ENCODE measurements at places on chromosomes 4 and X.
A peak's percentile ranks its signal among the peaks of the same experiment; 100 is the strongest.

DNA sequence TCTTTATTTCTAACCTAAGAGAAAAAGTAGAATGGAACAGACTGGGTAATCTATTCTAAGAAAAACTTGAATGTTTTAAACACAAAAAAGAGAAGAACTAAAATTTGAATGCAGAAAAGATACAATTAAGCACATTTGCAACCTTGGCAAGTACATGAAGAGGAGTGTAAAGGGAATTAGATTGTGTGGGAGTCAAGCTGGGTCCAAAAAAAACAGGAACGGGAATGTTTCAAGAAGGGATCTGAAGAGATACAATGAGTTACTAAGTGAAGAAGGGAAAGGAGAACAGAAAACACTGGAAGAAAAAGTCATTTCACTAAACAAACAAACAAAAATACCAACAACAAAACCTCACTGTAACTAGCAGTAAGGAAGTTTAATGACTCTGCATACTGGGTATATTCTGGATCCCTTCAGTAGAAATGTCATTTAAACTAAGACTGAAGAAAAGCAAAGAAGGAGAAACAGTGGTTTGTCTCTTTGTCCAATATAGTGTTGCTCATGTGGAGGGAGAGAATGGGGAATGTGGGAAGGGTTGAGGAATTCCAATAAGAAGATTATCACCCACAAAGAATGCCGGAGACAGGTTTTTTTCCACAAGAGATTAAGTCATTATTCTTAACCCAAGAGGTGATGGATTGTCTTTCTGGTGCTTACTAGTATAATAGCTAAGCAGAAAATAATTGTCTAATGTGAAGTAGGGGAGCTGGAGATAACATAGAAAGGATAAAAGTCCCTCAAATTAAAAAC lies 50.4 kb upstream of the PTPN13 start:
- DNase-seq, result peak; percentile 57

DNA sequence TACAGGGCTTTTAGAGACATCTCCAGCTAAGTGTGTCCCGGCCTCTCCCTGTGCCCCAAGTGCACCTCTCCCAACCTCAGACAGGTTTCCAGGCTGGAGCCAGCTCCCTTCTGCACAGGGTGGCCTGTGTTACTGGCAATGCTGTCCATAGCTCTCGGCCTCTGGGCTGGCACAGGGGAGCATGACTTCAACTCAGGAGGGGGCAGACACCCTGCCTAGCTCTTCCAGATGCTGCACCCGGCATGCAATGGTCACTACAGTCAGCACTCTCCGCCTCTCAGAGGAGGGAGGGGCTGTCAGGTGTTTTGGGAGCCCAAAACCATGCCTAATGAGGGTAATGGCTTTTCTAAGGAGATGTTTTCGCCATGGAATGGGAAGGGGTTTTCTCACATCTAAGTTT lies 2.4 kb upstream of the IRAK1 start:
- no peak for DNase-seq

DNA sequence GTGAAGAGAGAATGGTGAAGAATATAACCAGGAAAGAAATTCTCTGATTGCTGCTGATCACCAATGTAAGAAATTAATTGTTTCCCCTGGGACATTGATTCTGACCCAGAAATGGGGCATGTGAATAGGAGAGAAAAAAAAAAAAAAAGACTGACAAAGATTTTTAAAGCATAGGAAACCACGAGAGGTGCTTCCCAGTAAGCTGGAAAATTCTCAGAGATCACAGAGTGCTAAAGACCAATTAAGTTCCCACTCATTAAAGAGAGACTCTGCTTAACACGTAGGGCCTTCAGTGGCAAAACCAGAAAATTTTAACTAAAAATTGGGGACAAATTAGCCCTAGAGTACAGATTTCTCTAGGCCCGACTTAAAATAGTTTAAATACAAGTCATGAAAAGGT lies 604.4 kb downstream of the ARAP2 start:
- no peak for DNase-seq

DNA sequence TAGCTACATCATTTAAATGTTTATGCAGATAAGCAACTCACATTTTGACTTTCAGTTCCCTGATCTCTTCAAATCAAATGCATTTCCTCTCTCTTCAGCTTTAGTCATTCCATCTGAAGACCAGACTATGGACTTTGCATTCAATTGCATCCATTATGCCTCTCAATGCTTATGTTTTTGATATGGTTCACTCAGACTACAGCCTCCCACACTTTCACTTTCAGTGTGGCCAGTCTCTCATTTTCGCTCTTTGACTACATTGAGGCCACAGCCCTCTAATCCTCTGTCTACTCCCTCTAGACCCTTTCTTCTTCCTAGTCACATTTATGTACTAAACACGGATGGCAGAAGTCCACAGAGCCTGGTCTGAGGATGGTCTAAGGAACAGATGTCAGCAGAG lies 24.5 kb upstream of the VEGFC start:
- DNase-seq, result no peak

DNA sequence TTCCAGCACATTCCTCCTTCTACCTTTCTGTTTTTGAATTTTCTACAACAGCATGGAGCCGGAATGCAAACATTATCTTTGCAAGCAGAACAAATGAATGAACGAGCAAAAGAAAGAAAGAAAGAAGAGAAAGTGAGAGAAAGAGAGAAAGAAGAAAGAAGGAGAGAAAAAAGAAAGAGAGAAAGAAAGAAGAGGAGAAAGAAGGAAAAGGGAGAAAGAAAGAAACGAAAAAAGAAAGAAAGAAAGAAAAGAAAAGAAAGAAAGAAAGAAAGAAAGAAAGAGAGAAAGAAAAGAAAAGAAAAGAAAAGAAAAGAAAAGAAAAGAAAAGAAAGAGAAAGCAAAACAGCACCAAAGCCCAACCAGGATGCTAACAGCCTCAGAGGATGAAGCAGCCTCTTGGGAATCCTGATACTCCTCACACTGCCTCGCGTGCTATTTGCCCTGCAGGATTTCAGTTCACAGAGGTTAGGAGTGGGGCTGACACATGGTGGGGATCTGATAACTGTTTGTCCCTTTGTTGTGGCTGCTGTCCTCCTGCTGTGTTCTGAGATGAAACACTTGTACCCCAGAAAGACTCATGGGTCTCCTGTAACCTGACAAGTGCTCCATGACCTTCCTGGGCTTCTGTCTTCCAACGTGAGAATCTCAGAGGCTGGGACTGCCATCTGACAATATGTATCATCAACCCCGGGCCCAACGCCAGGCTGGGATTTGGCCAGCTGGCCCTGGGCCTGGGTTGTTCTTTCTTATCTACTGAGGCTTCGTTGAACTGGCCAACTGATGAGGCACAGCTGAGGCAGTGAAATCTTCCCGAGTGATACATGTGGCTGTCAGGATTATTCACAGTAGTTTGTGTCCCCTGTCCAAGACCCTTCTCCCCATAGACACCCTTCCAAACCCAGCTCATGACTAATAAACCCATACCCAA lies 61.0 kb downstream of the SEPSECS start:
- DNase-seq, result peak; percentile 78

GRCh38 chrX:123186801-123187200 lies 2.7 kb downstream of the GRIA3 start:
- DNase-seq, result peak; percentile 65

- DNase-seq, result no peak
Observed at GRCh38 chr4:107548211-107548905, 171.7 kb downstream of the PAPSS1 start.

- no peak for DNase-seq
Observed at GRCh38 chr4:26822546-26822945, 38.1 kb upstream of the STIM2 start.

- no peak for DNase-seq
Observed at GRCh38 chrX:114889481-114889880, 127.9 kb downstream of the IL13RA2 start.

DNA sequence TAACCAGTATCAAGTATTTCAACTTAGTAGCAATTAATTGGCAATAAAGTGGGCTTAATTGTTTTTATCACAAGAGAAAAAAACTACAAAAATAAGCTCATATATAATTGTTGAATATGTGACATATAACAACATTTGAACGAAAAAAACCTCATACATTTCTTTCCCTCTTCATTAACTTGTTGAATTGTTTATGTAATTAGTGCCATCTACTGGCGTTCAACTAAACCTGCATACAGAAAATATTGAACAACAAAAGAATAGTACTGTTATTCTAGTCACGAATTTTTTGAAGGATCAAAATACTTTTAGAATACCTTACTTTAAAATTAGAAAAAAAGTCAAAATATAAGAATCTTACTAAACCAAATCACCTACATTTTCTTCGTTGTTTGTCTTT lies 586.5 kb upstream of the FTHL17 start:
- peak; percentile 36 for DNase-seq

- DNase-seq, result no peak
Observed at GRCh38 chr4:680551-680927, 6.2 kb downstream of the MYL5 start.

GRCh38 chr4:148061795-148062194 lies 329.9 kb downstream of the ARHGAP10 start:
- no peak for DNase-seq

- no peak for DNase-seq
Observed at GRCh38 chrX:110732266-110732665, 63.4 kb downstream of the CHRDL1 start.

DNA sequence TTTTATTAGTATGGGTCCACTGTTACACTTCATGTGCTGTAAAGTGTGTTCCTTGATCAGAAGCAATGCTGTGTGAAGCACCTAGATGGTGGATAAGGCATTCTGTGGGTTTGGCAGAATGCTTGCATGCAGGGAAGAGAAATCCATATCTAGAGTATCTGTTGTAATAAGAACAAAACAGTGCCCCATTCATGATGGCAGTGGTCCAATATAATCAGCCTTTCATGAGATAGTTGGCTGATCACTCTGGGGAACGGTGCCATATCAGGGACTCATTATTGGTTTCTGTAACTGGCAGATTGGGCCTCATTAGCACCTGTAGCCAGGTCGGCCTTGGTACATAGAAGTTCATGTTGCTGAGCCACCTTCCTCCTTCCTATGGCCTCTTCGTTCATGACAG lies 28.7 kb downstream of the STIM2 start:
- no peak for DNase-seq

DNA sequence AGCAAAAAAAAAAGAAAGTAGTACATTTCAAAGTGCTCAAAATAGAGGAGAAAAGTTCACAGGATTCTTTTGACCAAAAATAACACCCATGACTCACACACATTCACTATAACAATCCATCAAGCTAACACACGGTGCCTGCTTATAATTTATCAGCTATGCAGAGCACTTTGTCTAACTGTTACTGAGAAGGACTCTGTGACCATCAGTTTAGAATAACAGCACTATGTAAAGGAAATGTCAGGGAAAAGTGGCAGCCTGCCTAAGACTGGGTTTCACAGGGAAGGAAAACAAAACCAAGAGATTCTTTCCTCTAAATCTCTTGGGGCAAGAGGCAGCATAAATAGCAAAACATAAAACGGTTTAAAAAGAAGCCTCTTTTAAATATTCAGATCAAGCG lies 54.8 kb downstream of the CCDC149 start:
- peak; percentile 94 for DNase-seq

- no peak for DNase-seq
Observed at GRCh38 chrX:50622751-50623150, 152.1 kb upstream of the DGKK start.

GRCh38 chr4:39908284-39908683 lies 69.4 kb downstream of the PDS5A start:
- DNase-seq, result no peak

GRCh38 chrX:14832151-14832550 lies 40.7 kb downstream of the FANCB start:
- peak; percentile 83 for DNase-seq

DNA sequence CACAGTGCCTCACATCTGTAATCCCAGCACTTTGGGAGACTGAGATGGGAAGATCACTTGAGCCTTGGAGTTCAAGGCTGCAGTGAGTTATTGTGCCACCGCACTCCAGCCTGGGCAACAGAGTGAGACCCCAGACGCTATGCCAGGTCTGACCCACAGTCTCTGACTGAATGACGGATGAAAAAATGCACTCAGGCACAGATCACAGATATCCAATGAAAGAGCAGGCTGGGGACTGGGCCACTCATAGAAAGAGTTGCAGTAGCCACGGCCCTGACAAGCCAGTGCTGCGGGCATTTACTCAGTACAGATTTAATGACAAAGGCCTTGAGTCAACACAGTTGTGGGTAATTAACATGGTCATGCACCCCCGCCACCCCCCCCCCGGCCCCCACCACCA lies 22.7 kb downstream of the NUDT6 start:
- DNase-seq, result no peak

DNA sequence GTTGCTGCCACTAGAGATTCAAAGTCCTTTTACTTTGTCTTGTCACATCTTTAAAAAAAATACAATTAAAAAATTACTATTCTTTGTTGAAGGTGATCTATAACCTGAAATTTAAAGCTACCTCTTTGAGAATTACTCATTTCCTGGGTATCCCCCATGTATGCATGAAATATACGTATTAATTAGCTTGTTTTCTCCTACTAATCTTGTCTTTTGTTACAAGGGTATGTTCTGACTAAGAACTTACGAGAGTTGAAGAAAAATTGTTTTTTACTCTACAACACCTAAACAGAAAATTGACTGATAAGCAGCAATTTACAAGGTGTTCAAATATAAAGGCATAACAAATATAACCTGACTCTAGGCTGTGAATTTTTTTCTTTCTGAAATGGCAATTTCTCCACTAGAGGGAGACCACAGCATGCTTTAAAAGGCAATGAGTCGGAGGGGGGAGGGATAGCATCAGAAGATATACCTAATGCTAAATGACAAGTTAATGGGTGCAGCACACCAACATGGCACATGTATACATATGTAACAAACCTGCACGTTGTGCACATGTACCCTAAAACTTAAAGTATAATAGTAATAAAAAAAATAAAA lies 249.6 kb downstream of the OPHN1 start:
- DNase-seq, result peak; percentile 46

DNA sequence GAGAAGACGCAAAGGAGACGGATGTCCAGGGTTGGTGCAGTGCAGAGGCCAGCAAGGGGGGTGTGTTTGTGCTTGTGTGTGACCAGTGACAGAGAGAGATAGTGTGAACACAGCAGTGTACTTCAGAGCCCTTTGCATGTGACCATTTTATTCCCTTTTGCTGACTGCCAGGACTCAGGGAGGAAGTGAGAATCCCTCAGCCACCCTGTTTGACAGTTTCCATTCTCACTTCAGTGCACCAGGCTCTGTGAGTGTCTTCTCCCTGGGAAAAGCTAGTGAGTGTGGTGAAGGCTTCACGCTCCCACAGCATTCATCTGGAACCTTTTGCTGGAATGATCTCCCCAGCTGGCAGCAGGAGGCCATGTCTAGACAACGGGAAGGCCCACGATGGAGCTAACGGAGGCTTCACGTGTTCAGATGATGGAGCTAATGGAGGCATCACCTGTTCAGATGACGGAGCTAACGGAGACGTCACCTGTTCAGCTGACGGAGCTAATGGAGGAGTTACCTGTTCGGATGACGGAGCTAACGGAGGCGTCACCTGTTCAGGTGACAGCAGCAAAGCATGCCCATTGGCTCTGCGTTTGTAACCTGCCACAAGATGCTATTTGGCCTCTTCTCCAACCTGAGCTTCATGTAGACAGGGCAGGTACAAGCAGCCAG lies 195.4 kb downstream of the AFAP1 start:
- no peak for DNase-seq

- DNase-seq, result no peak
Observed at GRCh38 chrX:120357186-120357585, 4.7 kb upstream of the ATP1B4 start.
